ENCODE measurements at places on chromosomes 3 and 15. TPM values are rescaled to one million over a fixed set of nuclear protein-coding genes. Genes with fewer than 3 reads are reported as not detected.

DNA sequence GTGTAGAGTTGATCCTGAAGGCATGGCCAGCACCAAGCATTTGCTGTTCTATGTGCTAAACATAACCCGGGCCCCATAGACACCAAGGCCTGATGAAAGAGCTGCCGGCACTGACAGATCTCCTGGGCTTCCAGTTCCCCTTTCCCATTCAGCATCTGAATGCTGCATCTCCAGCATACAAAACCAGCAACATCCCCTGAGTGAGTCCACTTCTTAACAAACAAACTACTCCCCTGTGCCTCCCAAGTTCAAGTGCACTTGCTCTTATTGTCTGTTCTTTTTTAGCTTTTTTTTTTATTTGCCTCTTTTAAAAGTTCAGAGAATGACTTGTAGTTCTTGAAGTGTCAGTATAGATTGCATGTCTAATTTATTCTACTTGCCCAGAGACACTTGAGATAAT, 156.0 kb downstream of the EDEM1 start:
- DNase-seq: no peak

DNA sequence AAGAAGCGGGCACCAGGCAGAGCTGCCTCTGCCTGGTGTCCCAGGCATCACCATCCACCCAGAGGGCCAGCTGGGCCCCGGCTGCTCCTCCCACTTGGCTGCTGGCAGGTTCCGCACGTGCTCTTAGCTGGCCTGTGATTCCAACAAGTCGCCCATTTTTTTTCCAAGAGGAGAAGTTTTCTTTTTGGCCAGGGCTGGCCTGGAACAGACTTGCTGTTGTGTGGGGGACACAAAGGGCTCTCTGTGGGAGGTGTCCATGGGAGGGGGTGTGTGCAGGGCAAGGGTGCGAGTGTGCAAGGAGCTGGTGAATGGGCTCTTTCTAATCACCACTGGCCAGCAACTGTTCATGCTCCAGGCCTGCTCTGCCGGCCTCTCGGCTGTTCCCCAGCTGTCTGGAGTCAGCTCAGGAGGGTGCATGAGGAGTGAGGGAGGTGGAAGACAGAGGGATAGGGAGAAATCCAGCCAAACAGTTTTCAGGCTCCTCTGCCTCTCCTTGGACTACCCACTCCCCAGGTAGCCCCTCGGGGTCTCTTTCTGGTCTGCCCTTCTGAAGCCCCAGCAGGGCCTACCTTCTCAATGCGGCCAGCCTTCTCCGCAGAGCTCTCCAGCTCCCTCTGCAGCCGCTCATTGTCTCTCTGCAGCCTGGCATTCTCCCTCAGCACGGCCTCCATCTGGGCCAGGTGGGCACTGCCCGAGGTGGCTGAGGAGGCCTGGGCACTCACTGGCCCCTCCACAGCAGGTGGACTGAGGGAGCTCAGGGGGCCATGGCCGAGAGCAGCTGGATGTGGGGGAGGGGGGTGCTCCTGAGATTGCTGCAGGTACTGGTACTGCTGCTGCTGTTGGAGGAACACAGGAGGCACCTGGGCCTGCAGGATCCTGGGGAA, 7.1 kb downstream of the AMOTL2 start:
- no peak for DNase-seq

Gene TRPM7
- polyA plus RNA-seq: 12.2 TPM

- no peak for DNase-seq
Observed at GRCh38 chr3:175518459-175518858, 659.3 kb downstream of the NAALADL2 start.

DNA sequence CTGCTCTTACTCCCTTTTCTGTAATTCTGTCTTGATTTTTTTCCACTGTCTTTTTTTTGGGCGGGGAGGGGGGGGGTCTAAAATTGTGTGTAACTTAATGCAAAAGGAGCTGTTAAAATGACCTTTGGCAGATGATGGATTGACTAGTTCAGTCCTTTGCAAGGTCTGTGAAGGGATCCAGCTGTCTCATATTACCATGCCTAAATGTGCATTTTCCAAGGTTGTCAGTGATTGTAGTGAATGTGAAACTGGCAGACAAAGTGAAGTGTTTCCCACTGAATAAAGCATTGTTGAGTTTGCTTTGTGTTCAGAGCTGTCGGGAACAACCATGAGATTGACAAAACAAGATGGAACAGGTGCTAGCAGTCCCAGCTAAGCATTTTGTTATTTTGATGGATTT, 110.1 kb upstream of the SKOR1 start:
- no peak for DNase-seq

Data from CD4-positive, CD25-positive, alpha-beta regulatory T cell (primary cell).